ENCODE measurements at places on chromosomes 16 and 17.

- no peak for DNase-seq
Observed at GRCh38 chr17:50947782-50948543, 81.8 kb upstream of the TOB1 start.

DNA sequence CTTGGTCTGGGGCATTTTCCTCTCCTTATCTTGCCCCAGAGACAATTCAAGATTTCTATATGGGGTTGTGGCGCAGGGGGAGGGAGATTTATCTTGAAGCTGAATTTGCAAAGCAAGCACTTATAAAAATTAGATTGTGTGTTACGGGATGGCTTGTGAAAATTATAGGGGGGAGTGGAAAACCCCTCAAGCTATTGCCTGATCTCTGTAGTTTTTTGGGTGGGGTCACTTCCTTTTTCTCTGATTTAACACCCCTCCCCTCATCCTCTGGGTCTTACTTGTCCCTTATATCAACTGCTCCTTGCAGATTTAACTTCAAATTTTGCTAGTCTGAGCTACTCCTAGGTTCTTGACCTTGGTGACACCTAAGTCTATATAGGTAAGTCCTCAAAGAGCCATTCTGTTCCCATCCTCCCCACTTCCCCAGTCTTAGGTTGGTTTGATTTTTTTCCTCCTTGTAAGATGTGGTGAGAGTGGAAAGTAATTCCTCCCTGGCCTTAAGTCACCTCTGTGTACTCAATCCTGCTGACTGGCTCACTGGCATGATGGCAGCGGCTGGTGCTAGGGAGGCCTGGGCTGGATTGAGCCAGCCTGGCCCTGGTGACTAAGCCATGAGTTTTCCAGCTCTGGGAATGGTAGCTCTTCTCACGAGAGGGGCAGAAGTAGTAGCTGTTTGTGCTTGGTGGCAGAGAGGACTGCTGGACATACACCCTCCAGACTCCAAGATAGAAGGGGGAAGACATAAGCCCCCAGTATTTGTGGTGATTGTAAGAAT lies 2.3 kb downstream of the ARL4D start:
- DNase-seq = no peak

DNA sequence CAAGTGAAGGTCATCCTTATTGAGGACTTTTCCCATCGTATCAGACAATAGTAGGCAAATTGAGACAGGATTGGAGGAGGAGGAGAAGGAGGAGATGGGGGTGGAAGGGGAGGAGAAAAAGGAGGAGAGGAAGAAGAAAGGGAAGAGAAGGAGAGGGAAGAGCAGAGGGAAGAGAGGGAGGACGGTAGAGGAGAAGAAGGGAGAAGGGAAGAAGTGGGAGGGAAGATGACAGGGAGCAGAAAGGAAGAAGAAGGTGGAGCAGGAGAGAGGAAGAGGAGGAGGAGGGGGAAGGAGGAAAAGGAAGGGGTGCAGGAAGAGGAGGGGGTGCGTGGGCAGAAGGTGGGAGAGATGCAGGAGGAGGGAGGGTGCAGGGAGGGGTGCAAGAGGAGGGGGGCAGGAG lies 26.0 kb downstream of the ABCC6 start:
- DNase-seq = no peak

DNA sequence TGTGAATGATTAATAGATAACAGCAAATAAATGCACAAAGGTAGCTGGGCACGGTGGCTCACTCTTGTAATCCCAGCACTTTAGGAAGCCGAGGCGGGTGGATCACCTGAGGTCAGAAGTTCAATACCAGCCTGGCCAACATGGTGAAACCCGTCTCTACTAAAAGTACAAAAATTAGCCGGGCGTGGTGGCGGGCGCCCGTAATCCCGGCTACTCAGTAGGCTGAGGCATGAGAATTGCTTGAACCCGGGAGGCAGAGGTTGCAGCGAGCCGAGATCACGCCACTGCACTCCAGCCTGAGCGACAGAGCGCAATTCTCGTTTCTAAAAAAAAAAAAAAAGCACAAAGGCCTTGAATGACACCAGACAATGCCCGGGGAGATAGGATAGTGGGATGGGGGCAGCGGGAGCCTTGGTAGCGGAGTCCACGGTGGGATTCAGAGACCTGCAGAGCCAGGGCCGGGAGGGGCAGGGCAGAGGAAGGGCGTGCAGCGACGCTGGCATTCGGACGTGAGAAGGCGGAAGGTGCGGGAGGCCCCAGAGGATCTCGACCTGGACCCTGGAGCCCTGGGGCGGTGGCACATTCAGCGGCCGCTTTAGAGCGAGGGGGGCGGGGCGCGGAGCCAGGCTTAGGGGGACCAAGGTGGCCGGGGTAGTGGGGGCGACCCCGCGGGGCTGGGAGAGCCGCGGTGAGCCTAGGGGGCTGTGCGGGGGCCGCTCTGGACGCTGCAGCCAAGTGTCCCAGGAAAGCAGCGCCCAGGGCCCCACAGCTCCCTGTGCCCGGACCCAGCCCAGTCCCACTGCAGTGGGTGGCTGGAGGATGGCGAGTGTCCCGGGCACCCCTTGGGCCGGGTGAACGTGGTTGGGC lies 999 bp upstream of the FLYWCH2 start:
- no peak for DNase-seq

DNA sequence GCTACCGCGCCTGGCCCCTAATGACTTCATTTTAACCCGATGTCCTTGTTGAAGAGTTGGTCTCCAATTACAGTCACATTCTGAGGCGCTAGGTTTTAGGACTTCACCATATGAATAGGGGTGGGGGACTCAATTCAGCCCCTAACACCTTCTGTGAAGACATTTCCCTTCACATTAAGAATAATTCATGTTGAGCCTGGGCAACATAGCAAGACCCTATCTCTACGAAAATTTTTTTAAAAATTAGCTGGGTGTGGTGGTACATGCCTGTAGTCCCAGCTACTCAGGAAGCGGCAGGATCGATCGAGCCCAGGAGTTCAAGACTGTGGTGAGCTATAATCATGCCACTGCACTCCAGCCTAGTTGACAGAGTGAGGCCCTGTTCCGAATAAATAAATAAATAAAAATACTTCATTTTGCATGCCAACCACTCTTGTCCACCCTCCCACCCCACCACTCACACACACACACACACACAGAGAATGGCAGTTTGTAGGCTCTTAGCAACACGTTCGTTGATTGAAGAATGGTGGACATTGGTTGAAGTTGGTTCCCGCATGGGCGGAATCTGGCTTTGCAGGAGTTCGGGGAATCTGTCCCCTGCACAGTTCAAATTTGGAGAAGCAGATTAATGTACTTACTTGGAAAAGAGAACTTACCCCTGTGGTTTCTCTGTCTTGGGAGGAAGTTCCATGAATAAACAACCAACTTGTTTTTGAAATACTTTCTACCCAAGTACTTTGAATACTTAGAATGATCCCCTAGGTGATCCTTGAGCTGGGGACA lies 27.8 kb upstream of the TVP23A start:
- no peak for DNase-seq

- DNase-seq = no peak
Observed at GRCh38 chr17:82640036-82640435, 8.2 kb downstream of the WDR45B start.

- no peak for DNase-seq
Observed at GRCh38 chr16:48501516-48502377, 108.2 kb downstream of the N4BP1 start.
